Activated naive CD8-positive, alpha-beta T cell treated with anti-CD3 and anti-CD28 coated beads, Interleukin-2, amount 50 U/mL, for 24 hours (primary cell): ENCODE measurements at places on chromosomes 7 and 10.

- DNase-seq, result peak; percentile 38
These were observed 7.2 kb downstream of the RBM20 start for GRCh38 chr10:110651044-110651958.

GRCh38 chr7:43531700-43532099 lies 51.2 kb upstream of the STK17A start:
- no peak for DNase-seq

GRCh38 chr10:25604591-25604990 lies 329.4 kb upstream of the MYO3A start:
- DNase-seq, result no peak

GRCh38 chr7:34059136-34059828 lies 153.9 kb downstream of the BMPER start:
- DNase-seq, result no peak

DNA sequence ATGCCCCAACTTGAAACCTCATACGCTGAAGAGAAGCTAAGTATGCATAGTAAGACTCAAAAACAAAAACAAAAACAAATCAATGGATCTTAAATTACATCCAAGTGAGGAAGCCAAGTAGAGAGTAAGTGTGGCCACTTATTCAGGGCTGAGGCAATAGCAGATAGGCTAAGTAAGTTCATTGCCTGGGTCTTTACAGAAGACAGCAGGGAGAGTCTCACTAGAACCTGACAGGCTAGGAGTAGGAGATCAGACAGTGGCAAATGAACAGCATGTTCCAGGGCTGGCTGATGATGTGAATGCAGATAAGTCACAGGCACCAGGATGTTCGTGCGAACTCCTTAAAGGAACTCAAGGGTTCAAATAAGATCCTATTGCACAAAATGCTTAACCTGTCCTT lies 568.6 kb downstream of the KCNMA1 start:
- no peak for DNase-seq

DNA sequence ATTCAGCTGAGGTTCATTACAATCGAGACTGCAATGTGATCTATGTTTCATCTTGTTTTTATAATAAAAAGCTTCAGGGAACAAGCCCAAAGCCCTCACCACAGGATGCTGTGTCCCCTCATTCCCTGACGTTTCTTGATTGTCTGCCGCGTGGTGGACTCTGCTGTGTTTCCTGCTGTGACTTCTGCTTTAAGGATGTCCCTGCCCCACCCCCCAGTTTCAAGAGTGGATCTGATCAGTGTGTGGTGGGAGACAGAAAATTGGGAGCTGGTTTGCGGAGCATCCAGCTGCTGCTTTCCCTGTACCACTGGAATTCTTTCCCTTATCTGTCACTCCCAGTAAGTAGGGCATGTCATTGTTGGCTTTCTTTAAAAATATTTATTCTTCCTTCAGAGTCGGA lies 86.2 kb downstream of the CREM start:
- no peak for DNase-seq

GRCh38 chr10:133459454-133460207 lies 5.9 kb downstream of the SCART1 start:
- no peak for DNase-seq

DNA sequence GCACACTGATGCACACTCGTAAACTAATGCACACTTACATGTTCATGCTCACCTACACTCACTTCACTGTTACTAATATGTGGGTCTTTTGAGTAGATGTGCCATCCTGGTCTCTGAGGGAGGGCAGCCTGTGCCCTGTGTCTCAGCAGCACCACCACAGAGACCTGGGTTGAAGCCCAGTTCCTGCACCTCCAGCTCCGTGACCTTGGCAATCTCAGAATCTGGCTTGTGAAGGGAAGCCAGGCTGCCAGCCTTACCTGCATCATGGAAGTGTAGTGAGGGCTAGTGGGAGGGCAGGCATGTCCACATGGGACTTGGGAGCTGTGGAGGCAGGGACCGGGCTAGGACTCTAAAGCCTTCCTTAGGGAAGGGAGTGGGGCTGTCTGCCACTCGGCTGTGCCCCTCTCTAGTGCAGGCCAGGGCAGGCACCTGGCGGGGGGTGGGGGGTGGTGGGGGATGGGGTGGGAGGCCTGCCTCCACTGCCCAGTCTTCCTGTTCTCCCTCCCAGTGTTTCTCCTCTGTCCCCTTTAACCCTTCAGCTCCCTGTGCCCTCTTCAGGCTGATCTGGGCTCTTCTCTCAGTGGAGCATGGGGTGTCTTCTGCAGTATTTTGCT lies 8.1 kb downstream of the ADCY1 start:
- DNase-seq, result no peak

DNA sequence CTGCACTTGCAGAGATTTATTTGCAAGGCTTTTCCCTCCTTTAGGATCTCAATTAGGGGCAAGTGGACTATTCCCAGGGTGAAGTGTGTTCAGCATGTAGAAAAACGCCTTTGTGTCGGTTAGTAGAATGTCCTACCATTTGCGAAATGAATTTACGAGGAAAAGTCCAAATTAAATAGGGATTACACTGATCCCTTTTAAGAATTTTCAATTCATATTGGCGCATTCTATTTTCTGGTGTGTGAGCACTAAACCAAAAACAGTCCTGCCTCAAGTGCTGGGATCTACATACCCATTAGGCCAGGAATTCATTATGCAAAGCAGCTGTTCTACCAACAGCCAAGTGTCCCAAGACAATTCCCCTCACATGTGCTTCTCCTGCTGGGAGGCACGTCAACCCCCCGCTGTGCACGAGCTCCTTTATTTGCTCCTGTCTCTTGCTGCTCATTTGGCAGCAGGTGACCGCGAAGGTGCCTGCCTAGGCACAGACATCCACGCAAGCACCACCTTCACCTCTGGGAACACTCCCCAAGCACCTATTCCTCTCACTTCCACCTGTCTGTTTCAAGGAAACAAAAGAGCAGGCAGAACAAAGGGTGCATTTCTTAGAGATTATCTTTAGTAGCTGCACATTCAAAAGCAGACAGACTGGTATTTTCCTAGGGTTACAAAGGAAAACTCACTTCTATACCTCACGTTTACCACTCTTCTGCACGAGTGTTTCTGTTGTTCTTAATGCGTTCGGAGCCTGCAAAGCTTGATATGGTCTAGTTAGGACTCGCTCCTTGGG lies 134.6 kb upstream of the FGFR2 start:
- DNase-seq, result no peak

DNA sequence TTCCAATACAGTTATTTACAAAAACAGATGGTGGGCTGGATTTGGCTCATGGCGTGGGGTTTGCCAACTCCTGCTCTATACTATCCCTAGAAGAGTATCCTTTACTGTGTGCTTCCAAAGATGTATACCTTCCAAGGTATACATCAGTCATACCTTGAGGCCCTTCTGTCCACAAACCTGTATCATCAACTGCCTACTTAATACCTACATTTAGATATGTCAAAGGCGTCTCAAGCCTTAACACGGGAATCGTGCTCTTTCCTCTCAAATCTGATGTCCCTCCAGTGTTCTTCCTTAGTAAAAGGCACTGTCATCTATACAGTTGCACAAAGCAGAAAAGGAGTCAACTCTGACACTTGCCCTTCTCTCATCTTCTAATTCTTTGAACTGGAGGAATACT lies 36.9 kb downstream of the NAMPT start:
- no peak for DNase-seq

DNA sequence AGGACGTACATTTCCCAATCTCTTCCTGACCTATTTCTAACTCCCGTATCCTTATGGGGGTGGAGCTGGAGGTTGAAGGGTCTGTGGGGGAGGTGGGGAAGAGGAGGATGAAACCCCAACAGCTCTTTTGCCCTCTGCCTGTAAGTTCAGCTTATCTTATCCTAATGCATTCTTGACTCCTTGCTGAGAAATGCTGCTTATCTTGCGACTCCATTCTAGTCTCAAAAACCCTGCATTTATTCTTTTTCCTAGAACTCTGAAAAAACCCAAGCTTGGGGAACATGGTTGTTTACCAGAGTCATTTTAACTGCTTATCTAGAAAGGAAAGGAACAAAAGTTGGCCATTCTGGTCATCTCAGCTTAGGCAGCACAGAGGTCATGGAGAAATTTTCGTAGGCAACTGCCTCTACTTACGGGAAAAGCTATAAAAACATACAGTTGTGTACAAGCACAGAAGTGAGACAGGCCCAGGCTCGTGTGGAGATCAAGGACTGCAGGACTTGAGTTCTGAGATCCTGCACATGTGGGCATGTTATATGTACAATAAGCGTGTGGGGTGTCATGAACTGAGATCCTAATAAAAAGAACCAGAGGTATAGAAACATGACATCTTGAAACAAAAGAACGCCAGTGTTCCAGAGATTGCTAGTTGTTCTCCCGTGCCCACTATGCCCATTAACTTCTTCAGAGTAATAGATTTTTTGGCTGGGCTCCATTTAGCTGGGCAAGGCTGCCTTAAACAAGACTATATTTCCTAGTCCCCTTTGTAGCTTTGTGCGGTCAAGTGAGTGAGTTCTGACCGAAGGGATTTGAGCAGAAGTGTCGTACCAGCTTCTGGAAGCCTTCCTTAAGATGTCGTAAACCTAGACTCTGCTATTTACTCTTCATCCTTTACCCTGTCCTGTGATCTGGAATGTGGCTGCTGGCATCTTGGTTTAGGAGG lies 9.6 kb downstream of the INMT start:
- no peak for DNase-seq

GRCh38 chr7:127751062-127751461 lies 99.1 kb downstream of the SND1 start:
- DNase-seq, result no peak

- no peak for DNase-seq
These were observed 1021.3 kb upstream of the C7orf33 start for GRCh38 chr7:147569116-147569913.

DNA sequence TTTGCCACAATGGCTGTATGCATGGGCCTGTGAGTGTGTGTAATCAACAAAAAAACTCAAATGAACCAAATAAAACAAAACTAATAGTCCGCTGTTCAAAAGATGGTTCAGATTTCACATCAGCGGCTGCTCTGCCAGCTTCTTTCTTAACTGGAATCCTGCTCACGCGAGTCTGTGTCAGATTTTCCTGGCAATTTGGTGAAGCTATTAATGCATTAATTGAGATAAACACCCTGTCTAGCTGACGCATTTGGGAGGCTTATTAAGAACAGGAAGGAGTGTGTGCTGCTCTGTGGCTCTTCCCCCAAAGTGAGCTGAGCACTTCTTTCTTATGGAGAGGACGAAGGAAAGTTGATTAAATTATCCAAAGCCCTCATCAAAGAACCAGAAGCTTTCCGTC lies 336.6 kb upstream of the MKI67 start:
- no peak for DNase-seq

- DNase-seq, result no peak
These were observed 58.4 kb upstream of the MACROH2A2 start for GRCh38 chr10:69994262-69994661.

DNA sequence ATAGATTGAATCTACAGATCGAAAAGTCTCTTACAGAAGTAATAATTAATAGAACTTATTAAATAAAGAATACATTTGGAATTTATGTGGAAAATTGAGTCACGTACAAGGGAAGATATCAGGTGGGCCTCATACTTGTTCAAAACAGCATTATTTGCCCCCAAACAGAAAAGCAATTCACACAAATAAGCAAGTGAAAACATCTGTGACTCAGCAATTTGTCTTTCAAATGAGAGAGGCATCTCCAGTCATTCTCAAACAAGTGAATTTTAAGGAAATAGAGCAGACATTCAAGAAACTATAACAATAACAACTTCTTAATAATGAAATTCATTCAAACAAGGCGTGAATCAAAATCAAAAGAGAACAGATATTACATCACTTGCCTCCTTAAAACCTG lies 50.1 kb downstream of the SEMA3A start:
- no peak for DNase-seq

DNA sequence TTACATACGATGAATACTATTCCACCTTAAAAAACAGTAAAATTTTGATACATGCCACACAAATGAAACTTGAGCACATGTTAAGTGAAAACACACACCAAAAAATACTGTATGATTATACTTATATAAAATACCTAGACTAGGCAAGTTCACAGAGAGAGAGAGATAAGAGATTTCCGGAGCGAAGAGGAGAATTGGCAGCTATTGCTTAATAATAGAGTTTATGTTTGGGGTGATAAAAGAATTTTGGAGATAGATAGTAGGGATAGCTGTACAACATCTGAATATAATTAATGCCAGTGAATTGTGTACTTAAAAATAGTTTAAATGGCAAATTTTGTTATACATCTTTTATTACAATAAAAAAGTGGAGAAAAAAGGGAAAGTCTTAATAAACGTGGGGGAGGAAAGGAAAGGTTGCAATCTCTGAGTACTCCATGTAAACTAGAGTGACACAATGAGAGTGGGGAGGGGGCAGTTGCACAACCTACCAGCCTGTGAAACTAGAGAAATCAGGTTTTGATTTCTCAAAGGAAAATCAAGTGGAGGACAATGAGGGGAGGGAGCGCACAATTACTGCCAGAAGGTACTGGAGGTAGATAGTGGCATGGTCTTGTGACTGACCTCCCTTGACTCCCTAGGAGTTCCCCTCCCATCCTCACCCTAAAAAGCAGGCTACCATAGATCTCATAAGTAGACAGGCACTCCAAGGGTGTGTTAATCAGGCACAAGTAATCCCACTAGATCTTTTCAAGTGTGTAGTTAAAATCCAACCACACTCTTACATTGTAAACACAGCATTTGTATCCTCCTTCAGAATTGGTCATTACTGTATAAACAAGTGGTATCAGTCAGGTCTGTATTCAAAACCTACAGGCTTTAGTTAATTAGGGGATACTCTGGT lies 31.6 kb upstream of the ANK3 start:
- no peak for DNase-seq

DNA sequence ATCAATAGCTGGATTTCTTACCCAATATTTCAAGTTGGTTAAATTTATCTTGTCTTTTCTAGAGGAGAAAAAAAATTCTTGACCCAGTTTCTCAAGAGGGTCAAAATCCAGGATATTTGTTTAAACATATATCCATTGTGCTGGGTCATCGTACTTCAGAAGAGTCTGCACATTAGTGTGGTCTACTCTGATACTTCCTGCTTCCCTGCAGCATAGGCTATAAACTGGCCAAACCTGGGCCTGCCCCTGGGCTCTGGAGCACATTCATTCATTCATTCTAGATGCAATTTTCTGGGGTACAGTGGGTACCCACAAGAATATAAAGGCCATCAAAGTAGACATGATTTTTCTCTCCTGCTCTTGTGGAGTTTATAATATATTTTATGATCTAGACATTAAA lies 142.1 kb upstream of the WNT16 start:
- DNase-seq, result no peak

DNA sequence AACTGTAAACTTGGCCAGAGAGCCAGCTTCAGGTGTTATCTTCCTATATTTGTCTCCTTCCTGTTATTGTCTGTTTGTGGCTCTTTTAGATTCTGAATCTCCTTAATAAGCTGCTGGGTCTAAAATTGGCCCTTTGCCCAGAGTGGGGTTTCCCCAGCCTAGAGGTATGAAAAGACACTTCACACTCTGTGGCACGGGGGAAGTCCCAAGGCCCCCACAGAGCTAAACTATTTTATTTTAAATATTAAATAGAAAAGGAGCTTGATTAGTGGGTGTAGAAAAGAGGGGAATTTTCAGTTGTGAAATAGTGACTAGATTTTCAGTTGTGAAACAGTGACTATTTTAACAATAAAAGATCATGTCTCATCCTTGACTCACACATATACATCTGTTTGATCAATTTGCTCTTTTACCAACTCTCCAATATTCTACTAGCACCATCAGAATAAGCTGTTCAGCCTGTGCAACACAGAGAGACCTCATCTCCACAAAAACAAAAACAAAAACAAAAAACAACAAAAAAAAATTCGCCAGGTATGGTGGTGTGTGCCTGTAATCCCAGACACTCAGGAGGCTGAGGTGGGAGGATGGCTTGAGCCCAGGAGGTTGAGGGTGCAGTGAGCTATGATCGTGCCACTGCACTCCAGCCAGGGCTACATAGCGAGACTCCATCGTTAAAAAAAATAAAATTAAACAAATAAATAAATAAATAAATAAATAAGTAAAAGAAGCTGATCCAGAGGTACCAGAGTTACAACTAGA lies 24.9 kb upstream of the ADO start:
- peak; percentile 87 for DNase-seq
